Stimulated activated CD4-positive, alpha-beta T cell treated with anti-CD3 and anti-CD28 coated beads, Interleukin-2, amount 100 ng/mL, for 24 hours (primary cell): ENCODE measurements at places on chromosomes 11 and 22.

DNA sequence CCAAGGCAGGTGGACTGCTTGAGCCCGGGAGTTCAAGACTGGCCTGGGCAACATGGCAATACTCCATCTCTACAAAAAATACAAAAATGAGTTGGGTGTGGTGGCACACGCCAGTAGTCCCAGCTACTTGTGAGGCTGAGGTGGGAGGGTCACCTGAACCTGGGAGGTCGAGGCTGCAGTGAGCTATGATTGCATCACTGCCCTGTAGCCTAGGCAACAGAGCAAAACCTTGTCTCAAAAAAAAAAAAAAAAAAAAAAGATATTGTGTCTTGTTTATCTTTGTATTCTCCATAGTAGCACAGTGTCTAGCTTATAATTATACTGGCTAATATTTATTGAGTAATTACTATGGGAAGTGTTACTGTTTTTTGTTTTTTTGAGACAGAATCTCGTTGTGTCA, 15.8 kb upstream of the GPHA2 start:
- DNase-seq, result no peak

DNA sequence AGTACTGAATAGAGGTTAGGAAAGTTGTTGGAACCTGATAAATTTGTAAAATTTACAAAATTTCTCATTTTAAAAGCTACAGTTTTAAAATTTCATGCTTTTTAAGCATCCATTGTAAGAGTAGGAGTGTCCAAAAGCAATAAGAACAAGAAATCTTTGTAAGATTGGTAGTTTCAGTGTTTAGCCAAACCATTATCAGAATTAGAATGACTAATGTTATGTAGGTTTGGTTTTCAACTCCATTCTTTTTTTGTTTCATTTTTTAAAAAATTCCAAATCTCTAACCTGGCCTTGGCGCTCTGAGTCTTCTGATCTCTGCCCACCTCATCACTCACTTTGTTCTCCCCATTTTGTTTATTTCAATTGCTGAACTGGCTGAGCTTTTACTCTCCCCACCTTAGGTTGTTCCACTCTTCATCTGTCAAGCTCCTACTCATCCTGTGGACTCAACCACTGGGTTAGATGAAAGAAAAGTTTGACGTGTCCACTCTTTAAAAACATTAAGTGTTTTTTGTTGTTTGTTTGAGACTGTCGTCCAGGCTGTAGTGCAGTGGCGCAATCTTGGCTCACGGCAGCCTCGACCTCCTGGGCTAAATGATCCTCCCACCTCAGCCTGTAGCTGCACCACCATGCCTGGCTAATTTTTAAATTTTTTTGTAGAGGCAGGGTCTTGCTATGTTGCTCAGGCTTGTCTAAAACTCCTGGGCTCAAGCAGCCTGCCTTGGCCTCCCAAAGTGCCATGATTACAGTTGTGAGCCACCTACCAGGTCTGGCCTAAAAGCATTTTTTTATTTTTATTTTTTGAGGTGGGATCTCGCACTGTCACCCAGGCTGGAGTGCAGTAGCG, 14.0 kb downstream of the EP300 start:
- DNase-seq, result no peak

DNA sequence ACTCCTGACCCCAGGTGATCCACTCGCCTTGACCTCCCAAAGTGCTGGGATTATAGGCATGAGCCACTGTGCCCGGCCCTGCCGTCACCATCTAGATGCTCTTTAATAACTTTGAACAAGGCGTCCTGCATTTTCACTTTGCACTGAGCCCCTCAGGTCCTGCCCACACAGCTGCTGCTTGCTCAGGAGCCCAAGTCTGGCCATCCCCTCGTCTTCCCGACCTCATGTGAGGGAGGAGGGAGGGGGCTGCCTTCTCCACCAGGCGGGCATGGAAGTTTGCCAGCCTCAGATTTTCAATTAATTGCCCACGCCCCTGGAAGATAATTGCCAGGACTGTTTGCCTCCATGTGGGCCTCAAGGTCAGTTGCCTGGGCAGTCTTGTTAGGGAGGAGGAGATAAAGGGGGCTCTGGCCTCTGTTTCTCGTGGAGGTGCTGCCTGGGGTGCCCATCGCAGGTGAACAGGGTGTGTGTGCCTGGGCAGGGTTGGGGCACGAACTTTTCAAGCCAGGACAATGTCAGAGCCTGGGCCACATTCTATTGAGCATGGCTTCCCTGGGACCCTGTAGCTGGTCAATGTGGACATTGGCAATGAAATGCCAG, 27.9 kb upstream of the MYEOV start:
- no peak for DNase-seq

- no peak for DNase-seq
Observed at GRCh38 chr22:37126882-37127281, 17.4 kb upstream of the TMPRSS6 start.

DNA sequence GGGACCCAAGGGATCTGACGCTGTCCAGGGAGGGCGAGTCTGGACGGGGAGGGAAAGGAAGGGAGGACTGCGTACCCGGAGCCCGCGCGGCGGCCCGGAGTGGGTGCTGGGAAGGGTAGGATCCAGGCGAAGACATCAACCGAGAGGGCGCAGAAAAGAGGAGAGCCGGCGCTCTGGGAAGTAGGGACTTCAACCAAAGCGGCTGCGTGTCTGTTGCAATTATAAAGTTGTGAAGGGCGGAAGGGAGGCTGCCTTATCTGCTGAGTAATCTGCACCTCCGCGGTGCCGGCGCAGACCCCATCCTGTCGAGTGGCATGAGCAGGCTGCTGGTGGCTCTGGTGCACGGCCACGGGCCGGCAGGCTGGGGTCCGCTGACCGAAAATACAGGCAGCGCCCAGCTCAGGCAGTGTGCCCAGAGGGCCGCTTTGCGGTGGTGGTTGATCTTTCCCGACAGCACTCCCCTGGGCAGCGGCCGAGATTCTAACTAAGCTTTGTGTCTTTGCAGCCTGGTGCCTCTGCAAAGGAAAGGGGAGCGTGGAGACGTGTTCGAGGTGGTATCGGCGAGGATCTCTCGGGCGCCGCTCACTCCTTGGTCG, 978 bp downstream of the C11orf87 start:
- DNase-seq, result no peak

- DNase-seq, result no peak
Observed at GRCh38 chr11:24437123-24437522, 59.7 kb upstream of the LUZP2 start.

DNA sequence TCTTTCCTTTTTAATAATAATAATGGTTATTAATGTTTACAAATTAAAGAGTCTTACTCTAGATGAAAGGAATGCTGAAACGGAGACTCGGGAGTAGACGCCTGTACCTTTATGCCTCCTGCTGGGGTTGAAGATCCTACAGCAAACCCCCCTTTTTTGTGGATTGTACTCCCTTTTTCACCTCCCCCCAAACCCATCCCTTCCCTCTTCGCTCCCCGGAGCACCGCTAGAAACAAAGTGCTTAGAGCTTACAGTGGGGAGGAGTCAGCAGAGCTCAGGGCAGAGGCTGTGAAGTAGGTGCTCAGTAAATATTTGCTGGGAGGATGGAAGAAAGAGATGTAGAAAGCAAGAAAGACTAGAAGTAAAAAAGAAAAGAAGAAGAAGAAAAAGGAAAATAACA, 169.7 kb downstream of the NXPE2 start:
- no peak for DNase-seq

- DNase-seq, result no peak
Observed at GRCh38 chr22:44193535-44193891, 12.8 kb downstream of the PARVG start.

DNA sequence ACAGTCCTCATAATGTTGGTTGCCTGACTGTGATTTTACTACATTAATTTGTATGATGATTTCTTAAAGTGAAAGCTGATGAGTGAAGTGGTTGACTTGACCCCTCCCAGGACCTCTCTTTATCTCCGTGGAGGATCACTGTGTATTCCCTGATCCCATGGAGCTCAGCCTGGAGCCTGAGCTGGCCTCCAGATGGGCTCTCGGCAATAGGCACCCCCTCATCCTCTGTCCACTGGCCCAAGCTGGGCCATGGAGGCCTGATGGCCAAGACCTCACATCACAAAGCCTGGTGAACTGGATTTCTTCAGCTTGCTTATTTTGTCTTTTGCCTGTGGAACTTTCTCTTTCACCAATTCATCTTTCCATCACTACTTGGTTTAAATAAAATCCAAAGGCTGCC, 75.2 kb downstream of the WNT11 start:
- DNase-seq, result no peak

DNA sequence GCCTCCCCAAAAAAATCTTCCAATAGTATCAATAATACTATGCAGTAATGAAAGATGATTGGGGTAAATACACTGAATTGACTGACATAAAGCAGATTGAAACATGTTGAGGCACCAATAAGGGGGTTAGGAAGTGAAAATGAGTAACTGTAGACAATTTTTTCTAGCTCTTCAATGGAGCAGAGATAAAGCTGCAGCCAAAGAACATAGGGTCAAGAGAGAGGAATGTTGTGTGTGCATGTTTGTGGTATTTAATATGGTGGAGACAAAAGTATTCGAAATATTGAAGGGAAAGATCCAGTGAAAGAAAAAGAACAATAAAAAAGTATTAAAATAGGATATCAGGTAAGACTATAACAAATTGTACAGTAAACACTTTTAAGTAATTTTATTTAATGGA, 450.0 kb upstream of the CCDC179 start:
- DNase-seq, result no peak

DNA sequence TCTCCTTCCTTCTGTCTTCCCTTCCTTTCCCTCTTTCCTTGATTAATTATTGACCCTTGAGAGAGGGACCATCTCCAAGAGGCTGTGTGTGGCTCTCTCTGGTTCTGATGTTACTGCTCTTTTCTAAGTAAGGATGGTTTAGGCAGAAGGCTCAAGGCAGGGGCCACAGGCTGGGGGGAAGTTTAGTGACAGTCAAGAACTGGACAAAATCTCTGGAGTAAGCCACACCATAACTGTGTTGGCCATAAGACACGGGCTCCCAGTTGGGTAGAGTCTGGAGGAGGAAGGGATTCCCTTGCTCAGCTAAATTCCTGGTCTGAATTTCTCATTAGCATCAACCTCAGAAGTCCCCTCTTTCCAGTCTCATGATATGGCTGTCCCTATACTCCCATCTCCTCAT, 74.7 kb downstream of the BUD13 start:
- DNase-seq, result no peak

DNA sequence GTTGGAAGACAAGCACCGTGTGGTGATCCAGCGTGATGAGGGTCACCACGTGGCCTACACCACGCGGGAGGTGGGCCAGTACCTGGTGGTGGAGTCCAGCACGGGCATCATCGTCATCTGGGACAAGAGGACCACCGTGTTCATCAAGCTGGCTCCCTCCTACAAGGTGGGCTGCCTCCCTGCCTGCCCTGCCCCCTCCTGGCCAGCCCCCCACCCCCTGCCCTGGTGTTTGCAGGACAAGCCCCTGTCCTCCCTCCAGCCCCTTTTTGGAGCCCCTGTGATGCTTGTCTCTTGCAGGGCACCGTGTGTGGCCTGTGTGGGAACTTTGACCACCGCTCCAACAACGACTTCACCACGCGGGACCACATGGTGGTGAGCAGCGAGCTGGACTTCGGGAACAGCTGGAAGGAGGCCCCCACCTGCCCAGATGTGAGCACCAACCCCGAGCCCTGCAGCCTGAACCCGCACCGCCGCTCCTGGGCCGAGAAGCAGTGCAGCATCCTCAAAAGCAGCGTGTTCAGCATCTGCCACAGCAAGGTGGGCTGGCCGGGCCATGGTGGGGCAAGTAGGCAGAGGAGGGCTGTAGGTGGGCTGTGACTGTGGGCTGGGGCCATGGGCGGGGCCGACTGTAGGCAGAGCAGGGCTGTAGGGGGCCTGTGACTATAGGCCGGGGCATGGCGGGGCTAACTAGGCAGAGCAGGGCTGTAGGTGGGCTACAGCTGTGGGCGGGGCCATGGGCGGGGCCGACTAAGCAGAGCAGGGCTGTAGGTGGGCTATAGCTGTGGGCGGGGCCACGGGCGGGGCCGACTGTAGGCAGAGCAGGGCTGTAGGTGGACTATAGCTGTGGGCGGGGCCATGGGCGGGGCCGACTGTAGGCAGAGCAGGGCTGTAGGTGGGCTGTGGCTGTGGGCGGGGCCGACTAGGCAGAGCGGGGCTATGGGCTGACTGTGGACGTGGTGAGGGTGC, 13.6 kb downstream of the MUC2 start:
- no peak for DNase-seq

GRCh38 chr22:50727678-50728522, 10.1 kb upstream of the ACR start:
- no peak for DNase-seq

DNA sequence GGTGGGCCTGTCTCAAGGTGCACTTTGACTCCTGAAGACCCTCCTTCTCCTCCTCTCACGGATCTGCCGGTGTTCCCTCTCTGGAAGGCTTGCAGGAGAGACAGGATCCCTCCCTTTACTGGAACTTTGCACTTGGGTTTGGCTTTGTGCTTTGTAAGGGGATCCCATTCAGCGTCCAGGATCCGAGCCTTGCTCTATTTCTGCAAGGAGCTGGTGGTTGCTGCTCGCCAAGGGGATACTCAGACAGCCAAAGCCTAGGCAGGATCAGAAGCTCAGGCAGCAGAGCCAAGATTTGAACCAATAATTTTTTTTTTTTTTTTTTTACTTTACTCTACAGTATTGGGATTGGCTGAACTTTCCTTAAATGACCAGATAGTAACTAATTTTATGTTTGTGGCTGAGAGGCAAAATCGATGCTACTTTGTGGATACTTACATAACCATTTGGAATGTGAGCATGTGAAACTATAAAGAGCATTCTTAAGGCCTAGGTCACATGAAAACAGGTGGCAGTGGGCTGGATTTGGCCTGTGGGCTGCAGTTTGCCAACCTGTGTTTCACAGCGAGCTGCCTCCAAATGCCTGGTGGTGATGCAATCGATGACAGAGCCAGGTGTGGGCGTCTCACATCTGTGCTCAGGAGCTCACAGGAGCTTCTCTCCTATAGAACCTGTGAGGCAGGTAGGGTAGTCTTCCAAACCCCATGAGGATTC, 25.2 kb downstream of the BCR start:
- DNase-seq, result no peak

- DNase-seq, result no peak
Observed at GRCh38 chr11:67266449-67267187, at the start of gene GRK2. Gene GRK2 (plus strand): TSS chr11:67266473. CDS start chr11:67266700, 227 bp downstream.

GRCh38 chr22:32564170-32565001, 89.8 kb downstream of the FBXO7 start:
- no peak for DNase-seq

- DNase-seq, result no peak
Observed at GRCh38 chr22:45336971-45337431, 27.3 kb downstream of the FAM118A start.

- no peak for DNase-seq
Observed at GRCh38 chr11:125313271-125314219, 149.0 kb downstream of the PKNOX2 start.

GRCh38 chr22:27668828-27669797, 132.4 kb downstream of the MN1 start:
- DNase-seq, result no peak

GRCh38 chr22:44685384-44686056, 16.5 kb upstream of the PRR5 start:
- DNase-seq, result peak; percentile 84
